Smooth muscle cell of the umbilical artery (primary cell): ENCODE measurements at places on chromosomes 5 and 9. TPM values are rescaled to one million over a fixed set of nuclear protein-coding genes. Genes with fewer than 3 reads are reported as not detected.

The EFNA5 gene
- 1.5 and 4.2 TPM in 2 replicates for total RNA-seq

The GOLPH3 gene
- total RNA-seq: 68.6 and 71.1 TPM in 2 replicates

The ATP10B gene
- not detected in 2 replicates for total RNA-seq

The PPP2R2B gene
- total RNA-seq: 0.18 TPM in 1 of 2 replicates, not detected in the other

The TMEM215 gene
- not detected in 2 replicates for total RNA-seq

The OBP2B gene
- total RNA-seq: not detected in 2 replicates

The SOX30 gene
- 0.18 TPM in 1 of 2 replicates, not detected in the other for total RNA-seq

The THBS4 gene
- total RNA-seq: 0.28 and 0.30 TPM in 2 replicates

The CHMP5 gene
- 149 and 157 TPM in 2 replicates for total RNA-seq

The CCDC187 gene
- not detected in 2 replicates for total RNA-seq
